ENCODE measurements at places on chromosomes 3 and 15.
A peak's percentile ranks its signal among the peaks of the same experiment; 100 is the strongest.

DNA sequence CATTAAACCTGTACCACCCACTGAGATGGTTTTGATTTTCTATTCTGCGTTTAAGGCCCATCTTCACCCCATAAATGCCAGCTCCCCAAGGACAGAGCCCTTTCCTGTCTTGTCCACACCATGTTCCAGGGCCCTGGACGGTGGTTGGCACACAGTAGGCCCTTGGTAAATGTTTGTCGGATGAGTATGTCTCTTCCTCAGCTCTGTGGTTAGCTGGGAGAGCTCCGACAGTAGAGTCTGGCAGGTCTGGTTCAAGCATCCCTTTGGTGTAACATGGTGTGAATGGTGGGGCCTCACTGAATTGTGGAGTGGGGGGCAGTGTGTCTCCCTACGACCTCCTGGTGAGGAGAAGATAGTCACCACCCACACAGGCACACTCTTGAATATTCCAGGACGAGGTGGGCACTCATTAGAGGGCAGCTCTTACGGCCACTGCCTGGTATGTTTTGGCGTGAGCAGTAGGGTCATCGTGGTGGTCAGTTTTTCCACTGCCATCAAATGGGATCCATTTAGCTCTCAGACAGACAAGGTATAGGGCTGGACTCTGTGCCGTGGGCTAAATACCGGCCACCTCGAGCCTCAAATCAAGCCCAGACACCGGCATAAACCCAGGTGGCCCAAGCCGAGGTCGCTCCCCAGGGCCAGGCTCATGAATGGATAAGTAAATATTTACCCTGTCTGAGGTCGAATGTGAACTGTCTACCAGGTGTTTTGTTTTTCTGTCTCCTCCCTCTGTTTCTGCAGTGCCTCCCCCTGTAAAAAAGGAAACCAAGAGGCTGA lies 61.3 kb downstream of the SMAD3 start:
- DNase-seq, result peak; percentile 49

GRCh38 chr3:196194542-196194915 lies 16.7 kb downstream of the ZDHHC19 start:
- DNase-seq, result no peak

- DNase-seq, result no peak
Measured at GRCh38 chr3:123349201-123349535, 99.7 kb downstream of the ADCY5 start.

DNA sequence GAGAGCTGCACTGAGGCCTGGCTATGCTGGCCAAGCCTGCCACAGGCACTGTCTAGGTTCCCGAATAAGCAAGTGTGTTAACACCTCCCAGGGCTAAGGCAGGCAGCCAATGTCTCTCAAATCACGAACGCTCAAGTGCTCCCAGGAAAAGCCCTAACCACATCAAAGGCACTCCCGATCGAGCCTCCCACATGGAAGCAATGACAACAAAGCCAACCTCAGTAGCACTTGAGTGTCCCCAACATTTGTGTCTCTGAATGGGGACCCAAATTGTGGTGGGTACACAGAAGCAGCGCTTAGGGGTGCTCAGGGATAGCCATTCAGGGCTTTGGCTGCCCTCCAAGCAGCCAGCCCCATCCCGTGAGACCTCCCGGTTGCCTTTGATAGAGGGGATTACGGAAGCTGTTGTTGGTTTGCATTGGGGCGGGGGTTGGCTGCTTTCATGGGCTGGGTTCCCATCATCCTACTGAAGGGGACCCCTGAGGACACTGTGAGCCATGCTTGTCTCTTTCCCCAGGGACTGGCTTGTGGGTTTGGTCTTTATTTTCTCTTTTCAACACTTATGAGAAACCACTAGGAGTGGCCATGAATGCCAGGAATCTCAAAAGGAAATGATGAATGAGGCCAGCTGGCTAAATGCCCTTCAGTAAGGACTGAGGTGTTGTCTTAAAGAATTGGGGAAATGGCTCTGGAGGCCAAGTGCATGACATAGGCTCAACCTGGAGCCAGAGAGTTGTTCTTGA lies 234.1 kb upstream of the FEZF2 start:
- DNase-seq, result peak; percentile 91

- DNase-seq, result no peak
Measured at GRCh38 chr3:143793971-143794370, 54.3 kb downstream of the SLC9A9 start.

DNA sequence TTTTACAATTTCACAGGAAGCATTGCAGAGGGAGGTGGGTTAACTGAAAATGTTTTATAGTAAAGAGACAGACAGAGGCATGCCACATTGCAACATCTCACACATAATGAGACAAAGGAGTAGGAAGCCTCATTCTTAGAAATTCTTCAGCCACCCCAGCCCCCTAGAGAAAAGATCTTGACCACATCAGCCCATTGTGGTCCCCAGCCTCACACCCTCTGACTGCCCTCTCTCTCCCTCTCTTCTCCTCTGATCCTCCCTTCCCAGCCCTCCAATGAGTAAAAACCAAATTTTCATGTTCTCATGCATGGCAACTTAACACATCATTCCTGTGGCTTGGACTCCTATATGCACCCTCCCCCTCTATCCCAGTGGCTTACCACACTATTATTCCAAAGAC lies 174.1 kb downstream of the UACA start:
- peak; percentile 86 for DNase-seq

GRCh38 chr15:32700501-32701150 lies 17.2 kb upstream of the GREM1 start:
- no peak for DNase-seq

GRCh38 chr15:51680321-51680720 lies 982 bp upstream of the SCG3 start:
- no peak for DNase-seq

- DNase-seq, result no peak
Measured at GRCh38 chr3:141901914-141902313, 25.5 kb downstream of the ATP1B3 start.

DNA sequence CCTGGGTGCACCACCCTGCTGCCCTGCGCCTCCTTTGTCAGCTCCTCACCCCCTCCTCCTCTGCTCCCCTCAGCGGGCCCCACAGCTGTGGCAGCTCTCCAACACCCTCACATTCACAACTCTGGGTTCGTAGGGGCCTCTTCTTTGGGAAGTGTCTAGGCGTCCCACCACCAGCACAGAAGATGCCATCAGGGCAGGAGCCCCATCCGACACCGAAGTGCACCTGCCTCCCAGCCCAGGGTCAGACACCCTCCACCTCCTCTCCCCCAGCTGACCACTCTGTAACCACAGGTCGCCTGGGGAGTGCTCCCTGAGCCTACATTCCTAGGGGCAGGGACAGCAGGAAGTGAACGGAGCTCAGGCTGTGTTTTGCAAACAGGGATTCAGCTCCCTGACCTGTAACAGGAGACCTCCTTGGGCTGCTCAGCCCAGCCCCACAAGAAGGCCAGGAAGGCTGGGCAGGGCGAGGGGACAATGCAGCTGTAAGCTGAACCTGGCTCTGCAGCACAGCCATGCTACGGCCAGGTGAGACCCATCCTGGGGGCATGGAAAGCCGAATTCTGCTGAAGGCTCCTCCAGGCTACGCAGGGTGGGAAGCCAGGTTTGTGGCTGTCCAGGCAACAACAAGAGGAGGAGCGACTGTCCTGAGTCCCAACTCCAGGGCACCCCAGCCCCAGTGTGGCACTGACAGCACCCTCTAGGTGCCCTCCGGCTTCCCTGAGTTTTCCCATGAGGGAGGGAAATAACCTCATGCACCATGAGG lies 269.0 kb downstream of the GOLGA6L6 start:
- no peak for DNase-seq

DNA sequence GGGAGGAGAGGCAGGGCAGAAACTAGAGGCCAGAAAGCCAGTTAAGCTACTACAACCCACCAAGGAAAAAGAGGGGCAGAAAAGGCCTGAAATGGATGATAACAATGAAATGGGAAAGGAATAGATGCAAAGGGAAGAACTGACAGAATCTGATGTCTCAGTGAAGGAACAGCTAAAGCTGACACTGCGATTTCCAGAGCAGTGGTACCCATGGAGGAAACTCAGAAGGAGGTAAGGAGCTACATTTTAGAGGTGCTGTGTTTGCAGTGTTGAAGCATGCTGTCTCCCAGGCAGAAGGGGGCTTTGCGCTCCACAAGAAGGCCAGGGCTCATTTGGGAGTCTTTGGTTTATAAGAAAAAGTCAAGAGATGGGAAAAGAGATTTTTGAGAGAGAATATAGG lies 38.0 kb downstream of the ZBTB38 start:
- no peak for DNase-seq

GRCh38 chr3:158443632-158444031 lies 127.4 kb upstream of the MLF1 start:
- no peak for DNase-seq

DNA sequence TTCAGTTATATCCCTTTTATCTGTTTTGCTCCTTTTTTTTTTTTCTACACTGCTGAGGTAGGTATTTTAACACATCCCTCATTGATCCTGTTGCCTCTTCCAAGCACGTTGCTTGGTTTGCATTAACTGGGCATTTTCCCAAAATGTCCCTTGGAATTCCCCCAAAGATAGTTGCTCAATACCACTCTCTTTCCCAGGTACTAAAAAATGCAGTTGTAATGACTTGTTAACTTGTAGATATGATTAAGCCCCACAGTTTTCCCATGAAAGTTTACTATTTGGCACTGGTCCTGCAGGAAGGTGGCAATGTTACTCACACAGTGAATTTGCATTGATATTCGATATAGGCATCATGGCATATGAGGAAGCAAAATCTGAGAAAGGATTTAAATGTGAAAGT lies 67.1 kb downstream of the GRM7 start:
- DNase-seq, result no peak

DNA sequence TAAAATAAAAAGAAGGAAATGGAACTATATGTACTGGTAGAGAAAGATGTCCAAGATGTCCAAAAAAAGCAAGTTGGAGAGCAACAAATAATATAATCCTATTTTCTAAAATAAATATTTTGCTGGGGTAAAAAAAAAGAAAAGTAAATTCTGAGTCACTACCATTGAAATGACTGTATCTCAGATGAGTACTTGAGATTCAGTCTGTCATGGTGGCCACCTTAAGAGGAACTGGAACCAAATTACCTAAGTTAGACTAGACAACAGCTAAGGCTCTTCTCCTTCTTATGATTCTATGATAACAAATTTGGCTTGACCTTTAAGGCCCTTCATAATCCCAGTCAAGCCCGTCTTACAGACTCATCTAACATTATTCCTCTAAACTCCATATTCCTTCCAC lies 270.6 kb upstream of the HES1 start:
- DNase-seq, result no peak

DNA sequence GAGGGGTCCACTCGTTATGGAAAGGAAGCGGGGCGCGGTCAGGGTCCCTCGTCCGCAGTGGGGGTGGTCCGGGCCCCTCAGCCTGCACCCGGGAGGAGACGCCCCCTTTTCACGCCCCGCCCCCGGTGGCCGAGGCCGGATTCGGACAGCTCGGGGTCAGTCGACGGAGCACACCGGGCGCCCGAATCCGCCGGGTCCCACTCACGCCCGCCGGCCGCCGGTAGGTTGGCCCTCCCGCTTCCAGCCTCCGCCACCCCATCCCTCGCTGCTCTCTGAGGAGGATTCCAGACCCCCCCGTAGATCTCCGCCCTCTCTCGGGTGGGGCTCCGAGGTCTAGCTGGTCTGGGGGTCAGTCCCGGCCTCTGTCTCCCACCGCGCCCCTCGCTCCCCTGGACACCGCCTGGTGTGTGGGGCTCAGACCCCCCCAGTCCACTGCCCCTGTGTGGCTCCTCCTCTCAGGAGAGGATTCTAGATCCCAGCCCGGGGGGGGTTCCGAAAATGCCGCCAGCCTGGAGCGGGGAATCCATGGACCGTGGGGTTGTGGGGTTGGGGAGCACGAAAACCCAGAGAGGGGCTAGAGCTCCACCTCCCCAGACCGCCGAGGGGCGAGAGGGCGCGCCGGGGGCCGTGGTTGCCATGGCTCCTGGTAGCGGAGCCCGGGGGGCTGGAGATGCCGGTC lies 725 bp downstream of the CHL1 start:
- no peak for DNase-seq

GRCh38 chr3:42139621-42140453 lies 48.7 kb downstream of the TRAK1 start:
- DNase-seq, result no peak

- DNase-seq, result no peak
Measured at GRCh38 chr3:42499478-42499871, 3.0 kb upstream of the VIPR1 start.

DNA sequence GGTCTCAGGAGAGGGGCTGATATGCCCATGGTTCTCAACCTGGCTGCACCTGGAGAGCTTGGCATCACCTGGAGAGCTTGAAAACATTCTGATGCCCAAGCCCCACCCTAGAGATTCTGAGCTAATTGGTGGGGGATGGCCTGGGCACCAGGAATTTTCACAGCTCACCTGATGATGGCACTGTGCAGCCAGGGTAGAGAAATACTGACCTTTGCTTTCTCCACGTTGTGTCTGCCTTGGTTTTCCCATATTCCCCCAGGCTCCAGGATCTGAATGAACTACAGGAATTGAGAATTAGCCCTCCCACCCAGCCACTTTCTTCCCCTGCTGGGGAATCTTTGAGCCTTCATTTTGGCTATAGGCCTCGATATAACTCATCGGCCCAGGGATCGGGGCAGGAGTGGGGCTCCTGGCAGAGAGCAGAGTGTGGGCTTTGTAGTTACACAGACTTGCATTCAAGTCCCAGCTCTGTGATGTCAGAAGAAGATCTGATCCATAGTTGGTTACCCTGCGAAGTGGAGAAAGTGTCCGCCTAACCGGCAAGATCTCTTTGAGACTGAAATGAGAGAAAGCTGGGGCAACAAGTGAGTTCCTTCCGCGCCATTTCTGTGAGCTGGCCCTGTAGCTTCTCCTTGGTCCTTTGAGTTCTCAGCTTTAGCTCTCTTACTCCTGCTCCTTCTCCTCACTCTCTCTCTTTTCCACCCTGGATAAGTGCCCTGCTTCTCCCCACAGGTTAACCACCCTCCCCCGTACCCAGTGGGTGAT lies 33.1 kb upstream of the UBE2Q2 start:
- DNase-seq, result peak; percentile 34

Measured in NCI-H226 (cell line).